ENCODE measurements at places on chromosomes 5 and 9.

DNA sequence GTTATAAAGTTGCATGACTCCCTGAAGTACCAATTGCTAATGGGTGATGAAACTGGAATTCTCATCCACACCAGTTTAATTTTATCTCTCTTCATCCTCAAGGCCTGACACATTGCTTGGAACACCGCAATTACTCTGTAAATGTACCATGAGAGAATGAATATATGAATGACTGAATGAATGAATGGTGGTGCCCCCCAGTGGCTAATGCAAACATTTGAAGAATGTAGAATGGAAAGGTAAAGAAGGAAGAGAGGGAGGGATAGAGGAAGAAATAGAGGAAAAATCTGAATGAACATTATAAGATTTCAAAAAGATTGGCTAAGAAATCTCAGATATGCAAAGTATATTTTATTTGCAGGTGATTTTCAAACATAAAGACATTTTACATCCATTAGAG lies 13.1 kb downstream of the PAPPA start:
- no peak for DNase-seq

DNA sequence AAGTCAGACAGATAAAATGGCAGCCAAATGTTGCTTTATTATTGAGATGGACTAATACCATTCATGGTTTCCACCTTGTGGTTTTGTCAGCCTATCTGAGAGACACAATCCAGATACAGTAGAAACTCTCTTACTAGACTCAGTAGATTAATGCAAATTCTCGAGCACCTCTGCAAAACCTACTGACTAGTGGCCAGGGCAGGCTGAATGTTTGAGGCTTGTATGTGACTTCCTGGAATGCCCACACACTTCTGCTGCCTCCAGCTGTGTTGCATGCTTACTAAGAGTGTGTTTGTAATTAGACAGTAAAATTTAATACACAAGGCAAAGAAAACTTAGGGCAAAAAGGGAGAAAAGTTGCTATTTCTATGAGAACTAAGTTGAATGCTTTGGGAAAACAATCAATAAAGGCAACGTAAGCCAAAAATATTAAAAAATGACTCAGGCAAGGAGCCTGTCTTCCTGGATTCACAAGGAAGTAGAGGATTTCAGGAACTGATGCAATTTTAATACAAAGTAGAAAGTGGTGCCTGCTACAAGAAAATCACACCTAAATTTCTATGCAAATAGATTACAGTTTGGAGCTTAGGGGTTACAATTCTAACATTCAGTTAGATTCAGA lies 30.2 kb upstream of the CCNG1 start:
- peak; percentile 9 for DNase-seq

DNA sequence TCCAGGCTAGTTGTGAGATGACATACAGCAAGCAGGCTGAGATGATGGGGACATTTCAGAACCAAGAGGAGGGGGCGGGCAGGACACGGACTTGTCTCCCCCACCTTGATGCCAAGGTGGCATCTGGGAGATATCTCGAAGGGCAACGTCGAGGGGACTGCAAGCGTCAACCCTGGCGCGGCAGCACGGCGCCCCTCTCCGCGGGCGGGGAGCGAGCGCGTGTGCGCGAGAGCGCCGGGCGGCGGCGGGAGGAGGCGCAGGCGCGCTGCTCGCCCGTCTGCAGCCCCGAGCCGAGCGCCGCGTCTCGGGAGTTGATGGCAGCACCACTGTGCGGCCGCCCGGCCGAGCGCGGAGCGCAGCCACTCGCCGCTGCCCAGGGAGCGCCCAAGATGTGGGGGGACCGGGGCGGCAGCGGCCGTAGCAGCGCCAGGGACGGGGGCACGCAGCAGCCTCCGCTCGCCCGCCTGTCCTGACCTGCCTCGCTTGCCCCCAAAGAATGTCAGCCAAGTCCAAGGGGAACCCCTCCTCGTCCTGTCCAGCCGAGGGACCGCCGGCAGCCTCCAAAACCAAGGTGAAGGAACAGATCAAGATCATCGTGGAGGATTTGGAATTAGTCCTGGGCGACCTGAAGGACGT lies at the start of gene PRR16:
Gene PRR16, plus strand, starts transcription at position 310 of the 636 bp plus-strand sequence.
- DNase-seq = peak; percentile 82

GRCh38 chr5:162769019-162769418 lies 668.4 kb upstream of the CCNG1 start:
- no peak for DNase-seq

DNA sequence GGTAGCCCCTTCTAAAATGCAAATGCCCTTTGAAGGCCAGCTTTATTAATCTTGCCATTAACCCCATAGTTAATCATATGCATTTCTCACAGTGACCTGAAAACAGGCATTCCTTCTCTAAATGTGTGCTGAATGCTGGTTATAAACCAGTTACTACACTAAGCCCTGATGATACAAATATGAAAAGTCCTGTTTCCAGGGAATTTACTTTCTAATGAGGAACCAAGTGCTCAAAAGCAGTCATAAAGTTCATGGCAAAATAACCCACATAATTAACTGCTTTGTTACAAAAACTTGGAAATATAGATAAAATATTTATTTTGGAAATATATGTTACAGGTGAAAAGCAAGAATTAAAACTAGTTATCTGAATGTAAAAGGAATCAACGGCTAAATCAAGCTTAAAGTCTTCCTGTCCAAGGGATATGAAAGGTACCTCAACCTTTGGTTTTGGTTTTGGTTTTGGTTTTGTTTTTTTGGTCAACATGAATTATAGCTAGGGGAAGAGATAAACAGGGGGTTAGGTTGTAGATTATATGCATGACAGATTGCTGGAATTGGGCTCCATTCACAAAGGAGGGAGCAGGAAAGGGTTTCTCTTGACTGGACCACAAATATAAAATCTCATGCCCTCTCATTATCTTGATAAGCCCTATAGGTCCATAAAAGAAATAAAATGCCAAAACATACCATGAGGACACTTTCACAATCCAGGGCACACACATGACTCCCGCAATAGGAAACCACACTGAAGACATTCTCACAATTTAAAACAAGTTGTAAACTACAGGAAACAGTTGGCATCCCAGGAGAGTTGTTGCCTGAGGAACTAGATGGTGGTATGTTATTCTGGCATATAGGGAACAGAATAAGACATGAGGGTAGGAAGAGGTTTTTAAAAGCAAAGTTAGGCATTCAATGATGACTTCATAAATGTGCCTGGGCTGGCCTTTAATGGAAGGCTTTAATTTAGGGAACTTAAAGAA lies 46.7 kb upstream of the MACIR start:
- DNase-seq = no peak

DNA sequence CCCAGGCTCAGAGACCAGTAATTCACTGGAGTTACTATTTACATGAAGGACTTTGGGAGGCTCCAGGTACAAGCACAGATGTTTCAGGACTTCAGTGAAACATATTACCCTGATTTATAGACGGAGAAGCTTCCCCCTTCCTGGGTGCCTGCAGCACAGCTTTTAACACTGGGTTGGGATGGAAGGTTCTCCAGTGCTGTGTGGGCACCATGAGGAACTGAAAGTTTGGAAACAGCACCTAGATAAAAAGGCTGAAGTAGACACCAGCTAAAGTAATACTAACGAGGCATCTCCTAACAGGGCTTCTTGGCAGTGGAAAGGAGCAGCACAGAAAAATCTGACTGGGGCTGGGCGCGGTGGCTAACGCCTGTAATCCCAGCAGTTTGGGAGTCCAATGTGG lies 70.7 kb downstream of the GCNT1 start:
- no peak for DNase-seq

DNA sequence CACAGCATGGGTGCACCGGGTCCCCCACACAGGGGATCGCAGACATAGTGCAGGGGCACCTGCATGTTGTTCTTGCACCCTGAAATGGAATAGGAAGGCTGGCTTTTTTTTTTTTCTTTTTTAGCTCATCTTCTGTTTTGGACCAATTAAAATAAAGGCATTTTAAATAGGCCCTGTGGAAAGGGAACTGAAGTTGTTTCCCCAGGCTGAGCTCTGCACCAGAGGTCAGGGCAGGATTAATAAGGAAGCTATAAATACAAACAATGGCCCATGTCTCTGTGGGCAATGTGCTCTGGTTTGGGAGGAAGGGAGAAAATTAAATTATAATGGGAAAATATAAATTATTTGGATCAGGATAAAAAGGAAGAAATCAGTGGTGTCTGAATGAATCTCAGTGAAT lies 21.2 kb upstream of the KCNMB1 start:
- no peak for DNase-seq

DNA sequence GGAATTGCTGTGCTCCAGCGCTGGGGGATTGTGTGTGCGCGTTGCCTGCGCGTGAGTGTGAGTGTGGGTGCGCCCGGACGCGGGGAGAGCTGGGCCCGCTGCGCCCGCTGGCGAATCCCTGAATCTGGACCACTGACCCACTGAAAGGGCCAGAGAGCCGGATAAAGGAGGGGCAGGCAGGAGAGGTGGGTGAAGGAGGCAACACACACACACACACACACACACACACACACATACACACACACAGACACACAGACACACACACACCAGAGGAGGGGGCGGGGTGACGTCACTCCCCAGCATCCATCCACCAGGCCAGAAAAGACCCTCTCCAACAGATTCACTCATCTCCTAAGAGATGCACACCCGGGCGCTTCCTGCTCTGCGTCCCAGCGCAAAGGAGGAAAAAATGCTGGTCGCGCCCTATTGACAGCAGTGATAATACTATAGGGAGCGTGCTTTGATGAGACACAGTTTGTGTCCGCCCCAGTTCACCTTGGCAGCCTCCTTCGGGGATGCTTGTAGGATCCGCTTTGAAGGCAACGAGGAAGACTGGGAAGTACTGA lies 1059.1 kb upstream of the DMAC1 start:
- DNase-seq = no peak

DNA sequence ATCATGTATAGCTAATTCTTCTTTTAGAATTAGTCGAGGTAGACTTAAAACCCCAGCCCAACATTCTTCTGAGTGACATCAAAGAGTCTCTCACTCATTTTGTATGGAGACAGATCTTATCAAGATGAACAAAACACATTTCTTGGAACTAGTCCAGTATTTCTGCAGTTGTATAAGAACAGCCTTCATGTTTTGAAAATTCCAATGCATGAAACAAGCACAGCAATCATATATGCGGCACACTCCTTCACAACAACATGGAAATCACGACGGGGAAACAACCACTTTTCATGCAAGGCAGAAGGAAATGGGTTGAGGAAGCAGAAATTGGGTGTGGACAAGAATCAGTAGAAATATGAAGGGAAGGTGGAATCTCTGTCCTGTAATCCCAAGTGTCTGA lies 113.8 kb downstream of the PLK2 start:
- no peak for DNase-seq

DNA sequence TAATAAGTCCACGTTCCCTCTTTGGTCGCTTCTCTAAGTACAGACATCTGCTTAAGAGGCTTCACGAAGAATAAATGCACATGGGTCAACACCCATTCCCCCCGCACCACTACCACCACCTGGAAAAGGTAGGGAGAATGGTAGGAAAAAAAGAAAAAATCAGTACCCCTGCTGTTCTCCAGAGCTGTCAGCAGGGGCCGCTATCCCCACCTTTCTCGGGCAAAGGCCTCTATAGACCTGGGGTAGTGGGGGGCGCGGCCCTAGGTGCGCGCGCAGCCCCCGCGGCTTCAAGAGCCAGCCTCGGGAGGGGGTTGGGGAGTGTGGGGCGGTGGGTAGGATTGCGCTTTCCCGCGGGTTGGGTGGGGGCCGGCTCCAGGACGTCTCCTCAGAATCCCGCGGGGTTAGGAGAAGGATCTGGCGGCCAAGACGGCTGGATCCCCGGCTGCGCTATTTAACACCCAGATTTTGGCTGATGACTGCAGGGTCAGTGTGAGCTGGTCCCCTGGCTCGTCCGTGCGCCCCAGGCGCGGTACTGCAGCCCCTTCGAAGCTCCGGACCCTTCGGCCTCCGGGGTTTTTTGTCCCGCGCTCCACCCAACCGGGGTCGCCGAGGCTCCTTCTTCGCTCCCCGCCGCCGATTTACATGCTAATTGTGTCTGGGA lies 1.6 kb upstream of the SEMA6A start:
- peak; percentile 70 for DNase-seq

GRCh38 chr5:34053133-34053532 lies 10.1 kb upstream of the C1QTNF3 start:
- DNase-seq = peak; percentile 91

GRCh38 chr5:39759701-39760100 lies 334.9 kb upstream of the DAB2 start:
- no peak for DNase-seq

GRCh38 chr5:91384671-91385430 lies 1.7 kb upstream of the ARRDC3 start:
- DNase-seq = peak; percentile 79

GRCh38 chr9:77546376-77546950 lies 101.7 kb downstream of the GNA14 start:
- DNase-seq = no peak

DNA sequence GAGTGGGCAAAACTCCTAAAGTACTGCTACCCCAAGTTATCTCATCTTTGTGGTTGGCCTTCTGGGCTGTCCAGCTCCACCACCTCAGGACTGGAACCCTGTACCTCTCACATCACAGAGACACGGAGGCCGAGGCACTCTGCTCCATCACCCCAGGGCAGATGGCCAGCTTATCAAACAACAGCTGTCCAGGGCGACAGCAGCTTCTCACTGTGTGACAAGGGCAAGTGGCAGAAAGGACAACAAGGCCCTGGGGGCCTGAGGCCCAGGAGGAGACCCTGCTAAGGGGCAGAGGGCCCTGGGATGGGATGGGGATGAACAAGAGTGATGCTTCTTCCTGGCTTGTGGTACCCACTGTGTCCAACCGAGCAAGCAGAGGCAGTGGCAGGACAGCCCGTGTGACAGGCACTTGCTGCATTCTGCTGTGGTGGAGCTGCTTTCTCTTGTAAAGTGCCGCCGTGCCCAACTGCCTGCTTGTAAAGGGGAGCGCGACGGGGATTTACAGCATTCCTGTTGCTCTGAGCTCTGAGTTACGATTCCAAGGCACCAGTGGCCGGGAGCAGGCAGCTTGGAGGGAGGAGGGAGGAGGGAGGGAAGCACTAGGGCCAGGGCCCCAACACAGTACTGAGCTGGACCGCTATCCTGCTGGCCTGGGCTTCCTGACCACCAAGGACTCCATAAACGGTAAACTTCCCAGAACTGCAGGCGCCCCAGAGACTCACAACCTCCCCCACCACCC lies 71.2 kb downstream of the SHB start:
- no peak for DNase-seq

DNA sequence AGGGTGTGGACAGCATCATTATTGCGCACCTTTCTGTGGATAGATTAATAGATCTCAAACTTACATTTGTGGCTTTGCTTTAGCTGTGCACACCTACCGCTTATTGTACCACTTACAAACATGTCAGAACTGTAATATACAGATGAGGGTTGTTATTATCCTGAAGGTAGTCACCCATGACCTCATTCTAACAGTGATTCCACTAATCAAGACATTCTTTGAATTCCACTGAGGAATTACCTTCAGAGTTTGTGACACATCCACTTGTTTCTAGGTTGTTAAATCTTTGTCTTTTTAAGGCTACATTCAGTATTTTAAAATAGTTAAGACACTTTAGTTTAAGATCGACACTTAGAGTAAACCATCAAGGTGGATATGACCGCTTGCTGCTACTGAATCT lies 7.8 kb downstream of the KCNV2 start:
- DNase-seq = no peak

- DNase-seq = no peak
Observed at GRCh38 chr9:33017283-33018041, 7.6 kb upstream of the DNAJA1 start.

- DNase-seq = peak; percentile 18
Observed at GRCh38 chr9:69186841-69187611, 12.9 kb downstream of the TJP2 start.

GRCh38 chr9:72509635-72510034 lies 11.8 kb upstream of the TMC1 start:
- DNase-seq = peak; percentile 40

- DNase-seq = no peak
Observed at GRCh38 chr9:107907715-107908114, 418.1 kb upstream of the KLF4 start.

GRCh38 chr5:373710-374602 lies 52.4 kb downstream of the AHRR start:
- peak; percentile 86 for DNase-seq

Data from AG08395 (cell line).